ENCODE measurements at places on chromosomes 16 and 17. TPM values are rescaled to one million over a fixed set of nuclear protein-coding genes. Genes with fewer than 3 reads are reported as not detected.

The MYL4 gene
- 0.23 TPM for total RNA-seq

The SMIM22 gene
- total RNA-seq: not detected

The FSCN2 gene
- 1.4 TPM for total RNA-seq

The MRC2 gene
- 60.4 TPM for total RNA-seq

The ZNRF1 gene
- 23.7 TPM for total RNA-seq

The CACNG5 gene
- total RNA-seq: not detected

The KRT17 gene
- total RNA-seq: 1.3 TPM

The SPATA32 gene
- total RNA-seq: 0.22 TPM

The PLA2G10 gene
- 0.27 TPM for total RNA-seq

The TTLL6 gene
- total RNA-seq: 0.88 TPM

The PLXDC1 gene
- total RNA-seq: 0.27 TPM

The TBC1D3H gene
- total RNA-seq: not detected

The KCNH6 gene
- not detected for total RNA-seq

The ABCC11 gene
- 0.16 TPM for total RNA-seq

The GALR2 gene
- 1.5 TPM for total RNA-seq

The DCUN1D3 gene
- 5.5 TPM for total RNA-seq

The CUEDC1 gene
- total RNA-seq: 60.8 TPM

The CCL14 gene
- total RNA-seq: not detected

The DNAAF8 gene
- total RNA-seq: 1.0 TPM

The SLC22A31 gene
- total RNA-seq: 1.3 TPM

The PPM1D gene
- total RNA-seq: 18.4 TPM

All from A549 treated with CORT108297 at 1 μM for 4 hours (cell line).